ENCODE measurements at places on chromosomes 6 and 20.

DNA sequence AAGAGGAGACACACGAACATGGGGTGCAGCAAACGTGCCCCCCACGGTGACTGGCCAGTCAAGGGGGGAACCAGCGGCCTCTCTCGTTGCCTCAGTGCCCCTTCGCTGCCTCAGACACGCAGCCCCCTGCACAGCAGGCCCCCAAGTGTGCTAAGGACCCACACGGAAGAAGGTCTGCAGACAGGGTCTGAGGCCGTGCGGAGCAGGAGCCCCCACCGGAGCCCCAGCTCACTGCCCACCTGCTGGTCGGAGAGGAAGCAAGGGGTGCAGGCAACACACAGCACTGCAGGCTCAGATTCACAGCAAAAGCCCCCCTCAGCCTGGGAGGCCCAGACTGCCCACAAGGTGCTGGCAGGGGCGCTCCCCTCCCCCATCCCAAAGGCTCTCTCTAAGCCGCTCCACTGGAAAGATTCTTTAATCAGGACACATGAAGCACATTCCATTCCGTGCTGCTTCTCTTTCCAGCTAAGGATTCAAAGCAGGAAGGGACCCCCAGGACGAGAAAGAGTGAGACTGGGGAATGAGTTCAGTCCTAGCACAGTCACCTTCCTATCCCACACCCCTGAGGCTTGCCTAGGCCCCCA, 105.1 kb downstream of the SLC23A2 start:
- DNase-seq = no peak

DNA sequence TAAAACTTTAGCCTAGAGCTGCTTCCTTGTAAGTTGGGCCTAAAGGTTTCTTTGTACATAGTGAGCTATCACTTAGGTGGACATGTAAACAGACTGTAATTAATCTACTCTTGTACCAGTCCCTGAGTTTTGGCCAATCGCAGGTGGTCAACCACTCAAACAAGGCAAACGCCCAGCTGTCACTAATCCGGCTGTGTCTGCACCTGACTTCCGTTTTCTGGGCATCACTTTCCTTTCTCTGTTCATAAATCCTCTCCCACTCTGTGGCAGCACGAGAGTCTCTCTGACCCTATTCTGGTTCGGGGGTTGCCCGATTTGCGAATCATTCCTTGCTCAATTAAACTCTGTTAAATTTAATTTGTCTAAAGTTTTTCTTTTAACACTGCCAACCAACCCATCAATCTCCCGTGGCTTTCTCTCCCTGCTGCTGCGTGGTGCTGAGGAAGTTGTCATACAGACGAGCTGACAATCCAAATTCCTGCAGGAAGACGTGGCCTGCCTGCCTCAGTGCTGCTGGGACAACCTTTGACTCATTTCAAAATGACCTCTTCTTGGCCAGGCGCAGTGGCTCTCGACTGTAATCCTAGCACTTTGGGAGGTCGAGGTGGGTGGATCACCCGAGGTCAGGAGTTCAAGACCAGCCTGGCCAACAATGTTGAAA, 206.3 kb downstream of the QKI start:
- DNase-seq = no peak

- no peak for DNase-seq
Measured at GRCh38 chr6:134584847-134585516, 267.1 kb upstream of the SGK1 start.

DNA sequence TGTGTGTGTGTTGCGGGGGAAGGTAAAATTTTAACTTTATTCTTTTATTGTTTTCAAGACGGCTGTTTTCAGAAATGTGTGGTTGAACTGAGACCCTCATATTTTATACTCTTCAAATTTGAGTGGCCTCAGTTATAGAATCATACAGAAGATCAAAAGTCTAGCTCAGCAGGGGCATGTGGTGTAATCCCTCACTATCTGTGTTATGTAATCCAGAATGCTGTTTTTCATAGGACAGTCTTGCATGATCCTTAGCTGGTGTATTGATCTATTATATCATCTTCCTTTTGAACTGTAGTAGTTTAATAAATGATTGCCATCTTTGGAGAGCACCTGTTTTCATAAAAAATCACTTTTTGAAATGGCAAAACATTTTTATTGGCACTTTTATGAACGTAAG, 1.4 kb downstream of the PLCB4 start:
- DNase-seq = no peak

GRCh38 chr6:36729161-36729524, 31.5 kb downstream of the RAB44 start:
- DNase-seq = no peak

DNA sequence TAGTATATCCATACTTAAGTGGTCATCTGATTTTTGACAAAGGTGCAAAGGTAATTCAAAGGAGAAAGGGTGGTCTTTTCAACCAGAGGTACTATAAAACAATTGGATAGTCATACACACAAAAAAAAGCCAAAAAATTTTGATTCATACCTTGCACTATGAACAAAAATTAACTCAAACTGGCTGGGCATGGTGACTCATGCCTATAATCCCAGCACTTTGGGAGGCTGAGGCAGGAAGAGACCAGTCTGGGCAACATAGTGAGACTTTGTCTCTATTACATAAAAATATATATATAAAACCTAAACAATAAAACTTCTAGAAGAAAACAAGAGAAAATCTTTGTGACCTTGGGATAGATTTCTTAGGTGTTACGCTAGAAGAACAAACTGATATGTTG, 43.8 kb upstream of the ADIG start:
- DNase-seq = no peak

GRCh38 chr20:46959081-46959692, 64.5 kb downstream of the EYA2 start:
- DNase-seq = no peak

DNA sequence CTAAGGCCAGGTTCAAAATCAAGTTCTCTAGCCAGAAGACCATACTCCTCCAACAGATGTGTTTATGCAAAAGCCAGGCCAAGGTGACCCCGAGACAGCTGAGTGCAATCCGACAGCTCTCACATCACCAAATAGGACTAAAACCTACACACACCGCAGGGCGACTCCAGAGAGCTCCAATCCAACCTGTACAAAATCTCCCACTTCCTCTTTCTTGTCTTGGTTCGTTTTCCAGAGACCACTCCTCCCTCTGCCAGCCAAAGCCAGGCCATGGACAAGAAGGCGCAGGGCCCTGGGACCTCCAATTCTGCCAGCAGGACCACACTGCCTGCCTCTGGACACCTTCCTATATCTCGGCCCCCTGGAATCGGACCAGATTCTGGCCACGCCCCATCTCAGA, 11.5 kb upstream of the NOP56 start:
- no peak for DNase-seq

GRCh38 chr6:79469376-79470246, 67.6 kb downstream of the LCA5 start:
- DNase-seq = no peak

GRCh38 chr6:151891524-151891923, 84.0 kb downstream of the ESR1 start:
- no peak for DNase-seq

DNA sequence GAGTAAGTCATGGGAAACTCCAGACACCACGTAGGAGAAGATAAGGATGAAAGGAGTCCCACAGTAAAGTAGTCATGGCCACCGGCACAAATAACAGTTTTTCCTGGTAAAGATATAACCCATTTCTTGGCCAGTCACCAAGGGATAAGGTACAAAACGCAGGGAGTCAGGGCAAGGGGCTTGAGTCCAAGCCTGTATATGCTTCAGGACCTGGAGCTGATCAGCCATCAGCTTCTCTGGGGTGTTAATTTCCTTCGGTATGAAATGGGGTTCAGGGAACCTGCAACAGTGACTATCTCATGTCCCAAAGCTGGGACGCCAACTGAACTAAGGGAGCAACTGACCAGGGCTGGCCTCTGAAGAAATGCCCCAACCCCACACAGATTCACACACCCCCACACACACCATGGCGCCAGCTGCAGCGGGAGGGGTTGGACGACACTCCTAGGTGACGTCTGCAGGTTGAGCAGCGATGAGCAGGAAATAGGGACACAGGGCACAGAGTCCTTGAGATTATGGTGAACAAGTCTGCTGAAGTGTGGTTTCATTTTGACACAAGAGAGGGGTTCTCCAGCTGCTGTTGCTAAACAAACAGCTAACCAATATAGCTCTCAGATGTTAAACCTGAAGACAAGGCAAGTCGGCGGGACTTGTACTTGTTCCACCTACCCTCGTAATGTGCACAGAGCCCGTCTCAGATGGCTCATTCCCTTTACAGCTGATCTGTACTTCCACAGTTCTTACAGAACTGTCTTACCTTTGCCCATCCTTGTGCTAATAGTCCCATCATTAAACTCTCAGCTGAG, 7.4 kb upstream of the ADTRP start:
- no peak for DNase-seq

DNA sequence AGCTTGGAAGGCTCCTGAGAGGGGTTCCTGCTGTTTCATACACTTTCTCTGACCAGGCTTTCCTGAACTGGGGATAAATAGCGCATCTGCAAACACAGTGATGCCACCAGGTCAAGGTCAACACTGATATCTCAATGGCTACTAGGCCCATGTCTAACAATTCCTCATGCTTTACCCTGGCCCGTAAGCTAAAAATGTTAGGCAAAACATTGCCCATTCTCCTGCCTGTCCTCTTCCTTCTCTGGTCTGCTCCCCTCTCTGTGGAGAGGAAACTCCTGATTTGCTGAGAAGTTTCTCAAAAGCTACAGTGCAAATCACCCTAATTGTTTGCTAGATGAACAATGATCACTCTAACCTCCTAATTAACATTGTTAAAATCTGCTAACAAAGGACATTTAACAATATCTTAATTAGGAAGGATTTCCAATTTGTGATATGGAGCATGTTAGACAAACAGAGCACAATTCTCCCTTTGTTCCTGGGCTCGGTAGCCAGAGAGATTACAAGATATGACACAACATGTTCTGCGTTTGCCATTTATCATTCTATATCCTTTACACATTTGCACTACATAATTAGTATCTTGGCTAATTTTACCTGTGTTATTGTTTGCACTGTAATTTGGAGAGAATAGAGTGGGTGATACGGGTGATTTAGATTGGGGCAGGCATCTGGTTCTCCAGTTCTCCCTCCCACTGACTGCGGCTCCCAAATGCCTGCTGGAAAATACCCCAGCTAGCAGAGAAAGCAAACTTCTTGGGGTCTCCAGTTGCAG, 266.8 kb downstream of the CD83 start:
- DNase-seq = no peak

DNA sequence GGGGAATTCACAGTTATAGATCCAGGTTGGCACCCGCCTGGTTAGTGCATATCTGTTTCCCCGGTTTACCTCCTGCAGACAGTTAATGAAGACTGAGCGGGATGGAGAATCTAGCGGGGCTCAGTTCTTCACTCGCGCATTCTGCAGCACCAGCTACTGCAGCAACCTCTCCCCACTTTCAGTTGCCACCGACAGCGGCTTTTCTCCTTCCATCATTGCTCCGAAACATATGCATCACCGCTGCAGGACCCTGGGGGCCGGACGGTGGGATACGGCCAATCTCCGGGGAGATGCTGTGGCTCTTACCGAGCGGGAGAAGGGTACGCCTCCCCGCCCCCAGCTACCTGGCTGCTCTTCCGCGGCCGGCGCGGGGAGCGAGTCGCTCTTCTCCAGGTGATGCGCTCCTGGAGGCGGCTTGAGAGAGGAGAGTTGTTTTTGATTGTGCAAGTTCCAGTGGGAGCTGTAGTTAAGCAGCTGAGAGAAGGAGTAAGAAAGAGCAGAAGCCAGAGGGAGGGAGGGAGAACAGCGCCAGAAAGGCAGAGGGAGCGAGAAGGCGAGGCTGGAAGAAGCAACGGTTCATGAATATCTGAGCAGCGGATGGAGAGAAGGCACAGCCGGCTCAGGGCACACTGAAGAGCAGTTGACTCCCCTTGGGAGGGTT, at the start of gene SGK1:
SGK1 (minus strand) TSS at position 642 of the 661 bp plus-strand sequence. CDS start 652 bp downstream, outside the sequence.
- no peak for DNase-seq

- no peak for DNase-seq
Measured at GRCh38 chr20:24777746-24778145, 171.3 kb upstream of the CST7 start.

DNA sequence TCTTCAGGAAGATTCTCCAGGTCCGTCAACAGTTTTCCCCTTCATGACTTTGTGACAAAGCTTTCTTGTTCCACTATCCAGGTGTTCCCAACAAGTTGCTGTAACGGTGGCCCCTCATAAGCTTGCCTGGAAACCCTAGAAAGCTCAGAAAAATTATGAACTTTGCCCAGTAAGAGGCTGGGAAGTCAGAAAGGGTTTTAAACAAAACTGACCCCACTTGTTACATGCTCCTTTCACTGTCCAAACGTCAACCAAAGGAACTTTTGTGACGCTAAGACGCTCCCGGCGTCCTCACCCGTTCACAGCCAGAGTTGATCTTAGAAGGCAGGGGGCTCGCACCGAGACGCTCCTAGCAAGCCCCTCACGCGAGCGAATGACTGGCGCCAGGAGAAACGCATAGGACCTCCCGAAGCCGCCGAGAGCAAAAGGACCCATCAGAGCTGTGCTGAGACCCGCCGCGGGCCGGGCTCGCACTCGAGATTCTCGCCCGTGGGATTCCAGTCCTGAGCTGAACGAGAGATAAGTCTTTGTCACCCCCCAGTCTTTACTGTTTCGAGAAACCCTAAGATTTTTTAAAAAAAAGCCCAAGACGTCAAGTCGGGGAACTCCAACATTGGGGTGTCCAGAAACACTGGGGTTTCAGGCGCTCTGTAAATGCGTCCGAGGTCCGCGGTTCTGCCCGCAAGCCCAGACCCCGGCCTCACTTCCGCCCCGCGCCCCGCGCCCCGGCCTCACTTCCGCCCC, 544 bp upstream of the ACAT2 start:
- DNase-seq = peak; percentile 24

- no peak for DNase-seq
Measured at GRCh38 chr20:50484271-50484976, 25.8 kb upstream of the PTPN1 start.

- no peak for DNase-seq
Measured at GRCh38 chr20:33848391-33848790, 37.2 kb downstream of the CHMP4B start.

- peak; percentile 99 for DNase-seq
Measured at GRCh38 chr20:1313236-1313964, 15.5 kb downstream of the SDCBP2 start.

DNA sequence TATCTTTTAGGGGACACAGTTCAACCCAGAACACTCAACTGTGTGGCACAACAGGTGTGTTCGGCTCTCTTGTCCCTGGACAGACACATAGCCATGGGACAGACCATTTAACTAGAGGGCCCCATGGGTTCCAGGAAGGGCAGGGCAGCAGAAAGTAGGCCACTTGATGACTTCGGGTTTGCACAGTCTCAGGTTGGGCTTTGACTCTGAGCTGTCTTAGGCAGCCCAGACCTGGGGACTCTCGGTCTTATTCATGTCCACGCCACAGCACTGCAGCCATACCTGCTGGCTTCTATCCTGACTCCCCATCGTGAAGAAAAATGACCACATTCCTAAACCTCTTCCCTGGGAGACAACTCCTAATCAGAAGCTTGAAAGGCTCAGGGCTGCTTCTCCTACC, 146.1 kb upstream of the AKAP12 start:
- DNase-seq = no peak

- no peak for DNase-seq
Measured at GRCh38 chr6:45838451-45838850, 177.2 kb downstream of the CLIC5 start.

GRCh38 chr20:59668926-59669850, 64.8 kb downstream of the PHACTR3 start:
- no peak for DNase-seq

GRCh38 chr6:143408787-143409162, 41.7 kb downstream of the ADAT2 start:
- no peak for DNase-seq
